Mesothelial cell of epicardium (in vitro differentiated cells): ENCODE measurements at places on chromosomes 6 and 20. TPM values are rescaled to one million over a fixed set of nuclear protein-coding genes. Genes with fewer than 3 reads are reported as not detected.

DNA sequence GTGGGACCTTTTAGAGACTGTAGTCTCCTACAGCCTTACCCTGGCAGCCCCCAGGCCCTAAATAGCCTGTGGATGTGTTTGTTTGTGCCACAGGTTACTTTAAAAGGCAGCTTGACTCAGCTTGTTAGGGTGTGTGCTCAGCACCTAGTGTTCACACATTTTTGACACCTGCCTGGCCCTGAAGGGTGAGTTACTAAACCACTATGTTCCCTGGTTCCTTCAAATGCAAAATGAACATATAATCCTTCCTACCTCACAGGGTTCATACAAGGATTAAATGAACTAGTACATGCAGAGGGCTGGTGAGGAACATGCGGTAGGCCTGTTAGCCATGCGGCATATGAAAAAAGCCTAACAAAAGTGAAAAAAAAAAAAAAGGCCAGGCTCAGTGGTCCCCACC is 14.9 kb upstream of the TFAP2C start:
- no peak for DNase-seq

Gene PRDM1
- 1.5 to 2.3 TPM (median 1.9 TPM) in 3 replicates for total RNA-seq

Gene SLC16A10
- total RNA-seq: 15.0 to 18.0 TPM (median 15.1 TPM) in 3 replicates

GRCh38 chr6:14642136-14642505 is 524.5 kb downstream of the CD83 start:
- DNase-seq: no peak

DNA sequence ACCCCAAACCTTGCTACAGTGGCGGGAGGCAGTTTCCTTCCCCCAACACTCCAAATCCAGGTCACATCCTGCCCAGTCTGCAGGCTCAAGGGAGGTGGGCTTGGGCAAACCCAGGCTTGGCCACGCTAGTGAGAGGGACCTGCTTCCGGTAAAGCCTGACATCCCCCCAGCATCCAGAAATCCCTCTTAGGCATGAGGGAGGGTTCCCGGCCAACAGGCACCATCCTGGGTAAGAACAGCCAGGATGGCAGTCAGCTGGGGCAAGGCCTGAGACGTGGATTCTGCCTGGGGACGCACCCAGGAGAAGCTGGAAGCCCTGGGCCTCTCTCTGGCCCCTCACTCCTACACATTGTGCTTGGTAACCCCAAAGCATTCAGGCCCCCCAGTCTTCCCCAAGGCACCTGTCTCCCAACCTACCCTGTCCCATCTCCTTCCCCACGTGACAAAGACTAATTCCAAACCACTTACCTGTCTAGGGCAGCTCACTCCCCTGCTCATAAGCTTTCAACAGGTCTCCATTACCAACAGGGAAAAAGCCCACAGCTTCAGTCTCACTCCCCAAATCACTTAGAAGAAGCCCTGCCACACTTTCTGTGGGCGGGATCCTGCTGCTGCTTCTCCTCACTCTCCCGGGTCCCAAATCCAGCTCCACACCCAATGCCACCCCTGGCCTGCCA is 2.1 kb downstream of the C20orf144 start:
- DNase-seq: no peak

DNA sequence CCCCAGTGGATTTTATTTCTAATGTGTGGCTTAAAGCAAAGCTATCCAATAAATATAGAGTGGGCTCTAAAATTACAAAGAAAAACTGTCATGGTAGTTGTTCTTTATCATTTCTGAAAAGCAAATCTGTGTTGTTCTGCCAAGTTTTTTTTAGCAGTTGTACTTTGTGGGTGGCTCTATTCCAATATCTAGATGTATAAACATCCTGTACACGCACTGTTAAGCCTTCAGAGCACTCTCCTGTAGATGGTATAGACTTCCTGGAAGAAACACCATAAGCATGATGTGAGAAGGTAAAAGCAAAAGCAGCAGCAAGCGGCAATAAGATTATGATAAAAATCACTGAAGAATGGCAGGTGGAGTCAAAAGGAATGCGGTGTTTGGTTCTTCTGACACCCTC is 21.5 kb upstream of the TMEM30A start:
- no peak for DNase-seq

DNA sequence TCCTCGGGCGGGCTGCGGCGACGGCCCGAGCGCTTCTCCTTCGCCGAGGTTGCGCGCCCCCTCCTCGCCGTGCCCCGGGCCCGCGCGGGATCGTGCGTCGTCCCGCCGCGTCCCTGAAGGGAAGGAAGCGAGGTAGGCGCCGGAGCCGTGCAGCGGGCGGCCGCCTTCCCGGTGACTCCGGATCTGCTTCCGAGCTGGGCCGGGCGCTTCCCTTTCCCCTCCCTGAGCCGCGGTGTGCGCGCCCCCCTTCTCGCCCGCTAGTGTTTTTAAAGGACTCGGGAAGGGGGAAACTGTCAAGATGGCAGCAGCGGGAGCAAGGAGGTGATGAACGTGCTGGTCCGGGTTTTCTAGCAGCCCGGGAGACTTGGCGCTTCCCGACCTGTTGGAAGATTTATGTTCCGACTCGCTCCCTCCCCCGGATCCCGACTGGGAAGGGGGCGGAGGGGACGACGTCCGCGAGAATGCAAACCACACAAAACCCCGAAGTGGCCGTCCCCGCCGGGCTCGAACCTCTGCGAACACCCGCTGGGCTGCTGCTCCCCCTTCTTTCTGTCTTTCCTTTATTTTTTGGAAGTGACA is 744 bp upstream of the FOXO3 start:
- peak; percentile 79 for DNase-seq

DNA sequence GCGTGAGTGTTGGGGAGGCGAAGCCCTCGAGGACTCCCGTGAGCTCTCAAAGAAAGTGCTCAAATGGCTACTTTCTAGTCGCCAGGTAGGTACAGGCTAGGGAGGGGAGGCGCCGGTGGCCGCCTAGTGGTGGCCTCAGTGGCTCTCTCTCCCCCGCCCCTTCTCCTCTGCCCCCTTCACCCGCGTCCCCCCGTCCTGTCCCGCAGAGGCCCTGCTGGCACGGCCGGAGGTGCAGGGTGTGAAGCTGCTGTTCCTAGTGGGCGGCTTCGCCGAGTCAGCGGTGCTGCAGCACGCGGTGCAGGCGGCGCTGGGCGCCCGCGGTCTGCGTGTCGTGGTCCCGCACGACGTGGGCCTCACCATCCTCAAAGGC is 16.3 kb downstream of the ADISSP start:
- DNase-seq: no peak

DNA sequence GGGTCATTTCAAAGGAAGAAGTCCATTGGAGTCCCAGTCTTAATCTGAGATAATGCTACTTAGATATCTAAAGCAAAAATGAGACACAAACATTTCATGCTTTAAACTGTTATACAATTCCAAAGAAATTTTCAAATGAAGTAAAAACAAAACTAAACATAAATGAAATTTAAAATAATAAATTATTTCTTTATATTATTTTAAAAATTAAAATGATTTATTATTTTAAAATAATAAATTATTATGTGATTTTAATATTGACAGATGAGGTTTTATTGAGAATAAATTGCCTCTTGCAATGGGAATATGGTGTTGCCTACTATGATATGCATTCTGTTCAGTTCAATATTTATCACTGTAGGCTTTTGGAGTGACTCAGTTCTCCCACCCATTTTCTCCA is 93.7 kb upstream of the BACH2 start:
- no peak for DNase-seq

Gene C20orf141
- not detected in 3 replicates for total RNA-seq

GRCh38 chr6:36177166-36177565 is 19.4 kb upstream of the BRPF3 start:
- no peak for DNase-seq

Gene PABPC1L
- 131 to 135 TPM (median 135 TPM) in 3 replicates for total RNA-seq

Gene TAP1
- 9.3 to 10.4 TPM (median 10.3 TPM) in 3 replicates for total RNA-seq

Gene CASS4
- total RNA-seq: 0.67 to 0.78 TPM (median 0.72 TPM) in 3 replicates

DNA sequence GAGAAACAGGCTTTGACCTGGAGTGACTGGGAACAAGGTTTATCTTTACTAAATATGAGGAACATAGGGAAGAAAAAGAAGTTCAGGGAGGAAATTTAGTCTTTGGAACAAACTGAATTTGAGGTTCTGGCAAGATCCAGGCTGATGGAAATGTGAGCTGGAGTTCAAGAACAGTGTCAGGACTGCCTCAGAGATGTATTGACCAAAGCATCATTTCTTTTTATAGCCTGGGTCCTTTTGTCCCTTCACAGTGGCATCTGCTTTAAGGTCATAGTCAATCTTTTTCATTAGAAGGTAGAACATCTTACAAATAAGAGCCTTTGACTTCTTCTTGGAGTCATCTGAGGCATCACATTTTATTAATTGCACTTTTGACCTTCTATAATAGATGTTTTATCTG is 326.5 kb upstream of the QKI start:
- DNase-seq: no peak

DNA sequence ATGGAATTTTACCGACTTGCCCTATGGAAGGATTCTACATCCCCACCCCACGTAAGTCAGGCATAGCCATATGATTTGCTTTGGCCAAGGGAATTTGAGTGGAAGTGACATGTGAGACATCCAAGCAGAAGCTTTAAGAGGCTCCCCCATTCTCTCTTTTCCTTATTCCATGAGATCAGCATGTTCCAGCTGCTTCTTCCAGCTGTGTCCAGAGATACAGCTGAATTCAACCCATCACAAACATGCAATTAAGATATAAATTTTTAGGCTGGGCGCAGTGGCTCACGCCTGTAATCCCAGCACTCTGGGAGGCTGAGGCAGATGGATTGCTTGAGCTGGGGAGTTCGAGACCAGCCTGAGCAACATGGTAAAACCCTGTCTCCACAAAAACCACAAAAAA is 16.0 kb upstream of the YWHAB start:
- DNase-seq: no peak

Gene ZNF337
- 23.9 to 27.1 TPM (median 25.5 TPM) in 3 replicates for total RNA-seq

Gene NKX2-4
- total RNA-seq: not detected in 3 replicates

- no peak for DNase-seq
Measured at GRCh38 chr6:11381801-11382513, 149.5 kb upstream of the NEDD9 start.

- DNase-seq: no peak
Measured at GRCh38 chr6:146110990-146111389, 82.1 kb downstream of the GRM1 start.

Gene MYLIP
- 23.9 to 25.7 TPM (median 24.9 TPM) in 3 replicates for total RNA-seq

DNA sequence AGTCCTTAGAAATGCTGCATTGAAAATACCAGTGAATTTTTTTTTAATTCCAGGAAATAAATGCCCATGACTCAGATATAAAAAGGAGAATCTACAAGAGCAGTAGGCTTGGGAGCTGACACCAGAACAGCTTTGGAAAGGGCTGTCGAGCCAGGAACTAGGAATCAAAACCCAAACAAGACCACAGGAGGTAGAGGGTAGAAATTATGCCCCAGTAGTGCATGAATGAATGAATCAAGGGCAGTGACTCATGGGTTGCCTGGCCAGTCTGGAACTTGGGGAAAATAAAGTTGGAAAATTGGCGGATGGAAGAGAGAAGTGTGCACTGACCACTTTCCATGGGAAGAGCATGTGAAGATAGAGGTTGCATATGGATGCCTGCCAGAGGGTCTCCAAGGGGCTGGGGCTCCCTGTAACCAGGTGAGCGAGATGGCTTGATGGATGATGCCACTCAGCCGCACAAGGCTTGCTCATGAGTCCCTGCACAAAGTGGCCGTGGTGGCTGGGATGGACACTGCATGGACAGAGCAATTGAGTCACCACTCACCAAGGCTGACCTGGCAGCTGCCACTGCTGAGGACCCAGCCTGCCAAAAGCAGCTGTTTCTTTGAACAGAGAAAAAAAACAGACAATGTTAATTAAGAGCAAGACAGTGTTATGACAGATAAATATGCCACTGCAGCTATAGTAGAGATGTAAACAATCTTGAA is 15.2 kb upstream of the MCCD1 start:
- no peak for DNase-seq

DNA sequence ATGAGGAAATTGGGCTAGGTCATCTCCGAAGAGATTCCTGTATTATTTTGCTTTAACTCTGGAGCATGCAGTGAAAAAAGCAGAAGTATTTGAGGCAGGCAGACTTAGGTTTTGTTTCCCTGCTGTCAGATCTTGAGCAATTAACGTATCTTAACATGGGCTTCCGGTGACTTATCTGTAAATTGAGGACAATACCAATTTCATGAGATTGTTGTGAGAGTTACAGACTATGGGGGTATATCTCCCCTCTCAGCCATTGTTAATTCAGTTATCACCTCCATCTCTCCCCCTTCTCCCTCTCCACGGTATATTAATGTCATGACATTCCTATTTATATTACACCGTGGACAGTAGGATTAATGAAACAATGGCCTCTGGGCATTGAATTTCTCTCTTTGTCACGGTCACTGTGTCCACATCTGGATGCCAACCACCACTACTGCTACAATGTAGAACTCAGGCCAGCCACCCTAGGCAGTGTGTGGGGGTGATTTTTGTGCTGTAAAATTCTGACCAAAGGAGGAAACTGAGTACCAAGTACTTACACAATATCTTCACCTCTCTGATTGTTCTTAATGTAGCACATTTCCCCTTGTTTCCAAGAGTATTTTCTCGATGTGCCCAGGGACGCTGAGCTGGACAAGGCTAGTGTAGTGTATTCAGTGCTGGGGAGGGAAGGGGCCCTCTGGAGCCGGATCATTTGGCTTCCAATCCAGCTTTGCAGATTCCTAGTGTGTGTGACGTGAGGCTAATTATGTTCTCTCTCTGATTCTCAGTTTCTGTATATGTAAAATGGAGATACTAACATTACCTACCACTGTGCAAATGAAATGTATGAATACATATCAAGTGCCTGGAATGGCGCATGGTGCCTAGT is 77.2 kb downstream of the GCNT2 start:
- no peak for DNase-seq

GRCh38 chr6:126657561-126658175 is 317.8 kb downstream of the CENPW start:
- DNase-seq: no peak

GRCh38 chr6:12801141-12801540 is 84.6 kb downstream of the PHACTR1 start:
- DNase-seq: no peak

Gene ECT2L
- 0.14 to 0.40 TPM (median 0.40 TPM) in 3 replicates for total RNA-seq

DNA sequence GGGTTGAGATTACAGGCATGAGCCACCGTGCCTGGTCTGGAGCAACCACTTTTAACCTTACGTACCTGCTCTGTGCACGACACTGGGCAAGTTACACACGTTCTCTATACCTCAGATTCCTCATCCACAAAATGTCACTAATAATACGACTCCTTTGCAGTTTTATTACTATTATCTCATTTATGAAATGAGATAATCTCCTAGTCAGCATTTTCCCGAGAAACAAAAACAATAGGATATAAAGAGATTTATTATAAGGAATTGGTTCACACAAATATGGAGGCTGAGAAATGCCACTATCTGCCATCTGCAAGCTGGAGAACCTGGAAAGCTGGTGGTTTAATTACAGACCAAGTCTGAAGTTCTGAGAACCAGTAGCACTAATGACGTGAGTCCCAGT is 12.0 kb upstream of the KIF13A start:
- DNase-seq: no peak

GRCh38 chr6:151075527-151075926 is 164.2 kb upstream of the AKAP12 start:
- no peak for DNase-seq

DNA sequence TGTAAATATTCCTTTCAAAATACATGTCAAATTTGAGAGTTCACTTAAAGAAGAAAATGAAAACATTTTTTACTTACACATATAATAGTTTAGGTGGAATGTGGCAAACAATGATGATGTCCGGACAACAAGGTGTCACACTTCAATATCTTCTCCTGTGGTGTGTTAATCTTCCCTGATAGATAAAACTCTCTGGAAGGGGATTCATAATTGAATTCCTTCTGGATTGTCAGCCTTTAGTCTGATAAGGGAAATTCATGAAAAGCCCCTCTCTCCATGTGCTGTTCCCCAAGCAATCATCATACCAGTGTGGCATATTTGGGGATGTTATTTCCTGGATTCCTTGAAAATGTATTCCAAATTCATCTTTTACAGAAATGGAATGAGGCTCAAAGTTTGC is 971 bp upstream of the SERINC3 start:
- no peak for DNase-seq

- DNase-seq: no peak
Measured at GRCh38 chr20:29690274-29690673, 1567.2 kb upstream of the DEFB115 start.
